Activated CD4-positive, alpha-beta T cell treated with anti-CD3 and anti-CD28 coated beads, Interleukin-2, Interleukin-6, amounts not matched to agents 100 ng/mL and 50 ng/mL, durations not matched to agents 16 hours and 8 hours (primary cell): ENCODE measurements at places on chromosomes 16 and 17.

DNA sequence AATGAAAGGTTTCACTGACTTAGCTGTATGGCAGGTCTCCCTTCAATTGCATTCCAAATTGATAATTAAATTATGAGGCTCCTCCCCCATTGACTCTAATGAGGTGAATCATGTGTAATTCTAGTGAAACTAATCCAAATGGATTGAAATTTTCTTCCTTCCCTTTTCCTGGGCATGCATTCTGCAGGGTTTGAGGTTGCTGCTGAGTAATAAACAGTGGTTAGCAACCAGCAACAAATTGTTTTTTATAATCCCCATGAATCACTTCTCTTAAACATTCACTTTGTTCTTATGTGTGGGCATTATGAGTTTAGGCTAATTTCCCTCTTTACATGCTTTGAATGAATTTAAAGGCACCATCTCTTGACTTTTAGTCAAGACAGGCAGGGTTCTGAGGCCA, 43.4 kb downstream of the MYOCD start:
- no peak for DNase-seq

GRCh38 chr17:40850293-40850972, 16.6 kb downstream of the KRT12 start:
- DNase-seq, result no peak

DNA sequence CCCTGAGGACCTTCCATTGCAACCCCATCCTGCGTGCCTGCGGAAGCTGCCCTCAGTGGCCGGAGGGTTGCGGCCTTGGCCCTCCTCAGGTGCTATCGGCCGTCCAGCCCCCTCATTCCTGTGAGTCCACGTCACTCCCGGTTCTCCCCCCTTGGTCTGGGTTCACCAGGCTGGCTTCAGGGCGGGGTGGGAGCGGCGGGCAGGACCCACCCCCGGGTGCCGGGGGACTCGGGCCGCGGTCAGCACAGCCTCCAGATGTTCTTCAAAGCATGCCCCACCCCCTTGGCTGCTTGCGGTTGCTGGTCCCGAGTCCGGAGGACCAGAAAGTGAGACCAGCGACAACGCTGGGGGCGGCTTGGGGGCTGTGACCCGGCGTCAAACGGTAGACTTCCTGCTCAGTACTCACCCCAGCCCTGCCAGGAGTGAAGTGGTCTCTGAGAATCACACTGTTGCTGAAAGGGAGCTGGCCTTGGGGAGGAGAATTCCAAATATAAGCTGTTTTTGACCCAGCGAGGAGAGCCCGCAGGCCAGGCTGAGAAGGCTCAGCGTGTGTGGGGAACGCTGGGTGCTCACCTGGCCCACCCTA, 4.5 kb downstream of the ZNF469 start:
- DNase-seq, result no peak

DNA sequence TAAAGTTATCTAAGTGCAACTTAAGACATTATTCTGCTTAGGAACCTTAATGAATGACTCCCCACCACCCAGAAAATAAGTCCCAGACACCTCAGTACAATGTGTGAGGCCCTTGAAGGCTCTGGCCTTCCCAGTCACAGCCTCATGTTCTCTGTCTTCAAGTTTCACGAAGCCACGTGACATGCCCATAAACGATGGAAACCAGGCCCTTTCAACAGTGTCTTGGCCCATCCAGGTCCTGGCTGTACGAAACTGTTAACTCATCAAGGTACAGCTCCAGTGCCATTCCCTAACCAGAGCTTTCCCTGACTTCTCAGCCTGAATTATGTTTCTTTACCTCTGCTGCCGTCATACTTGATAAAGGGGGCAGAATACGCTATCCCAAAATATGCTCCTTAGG, 69.0 kb downstream of the ARHGAP17 start:
- no peak for DNase-seq

DNA sequence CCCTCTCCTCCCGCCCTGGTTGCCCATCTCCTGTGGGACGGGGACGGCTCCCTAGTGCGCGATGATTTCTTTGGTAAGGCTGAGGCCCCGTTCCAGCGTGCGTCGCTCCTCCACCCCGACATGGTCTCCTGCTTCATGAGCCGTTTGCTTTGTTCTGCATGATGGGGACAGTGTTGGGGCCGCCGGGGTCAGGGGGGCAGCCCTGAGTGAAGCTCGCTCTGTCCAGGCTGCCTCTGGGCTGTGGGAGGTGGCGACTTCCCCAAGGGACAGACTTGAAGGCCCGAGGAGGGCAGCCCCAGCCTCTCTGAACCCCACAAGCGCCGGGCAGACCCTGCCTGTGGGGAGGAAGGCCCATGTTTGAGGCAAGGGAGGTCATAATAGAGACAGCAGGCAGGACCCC, 12.4 kb downstream of the NME3 start:
- no peak for DNase-seq

DNA sequence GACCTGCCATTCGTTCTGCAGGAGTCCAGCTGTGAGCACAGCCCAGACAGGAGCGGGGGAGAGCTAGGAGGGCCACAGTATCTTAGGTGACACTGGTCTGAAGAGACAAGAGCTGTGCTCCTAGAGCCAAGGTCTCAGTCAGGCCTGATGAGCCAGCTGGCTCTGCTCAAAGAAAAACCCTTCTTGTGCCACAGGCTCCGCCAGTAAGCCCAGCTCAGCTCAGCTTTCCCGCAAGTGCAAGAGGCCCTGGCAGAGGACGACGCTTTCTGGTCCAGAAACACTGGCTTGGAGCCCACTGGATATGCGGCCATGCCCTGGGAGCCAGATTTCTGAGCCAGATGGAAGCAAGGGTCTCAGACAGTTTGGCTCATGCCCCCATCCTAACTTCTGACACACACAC, 23.9 kb downstream of the PEMT start:
- no peak for DNase-seq

DNA sequence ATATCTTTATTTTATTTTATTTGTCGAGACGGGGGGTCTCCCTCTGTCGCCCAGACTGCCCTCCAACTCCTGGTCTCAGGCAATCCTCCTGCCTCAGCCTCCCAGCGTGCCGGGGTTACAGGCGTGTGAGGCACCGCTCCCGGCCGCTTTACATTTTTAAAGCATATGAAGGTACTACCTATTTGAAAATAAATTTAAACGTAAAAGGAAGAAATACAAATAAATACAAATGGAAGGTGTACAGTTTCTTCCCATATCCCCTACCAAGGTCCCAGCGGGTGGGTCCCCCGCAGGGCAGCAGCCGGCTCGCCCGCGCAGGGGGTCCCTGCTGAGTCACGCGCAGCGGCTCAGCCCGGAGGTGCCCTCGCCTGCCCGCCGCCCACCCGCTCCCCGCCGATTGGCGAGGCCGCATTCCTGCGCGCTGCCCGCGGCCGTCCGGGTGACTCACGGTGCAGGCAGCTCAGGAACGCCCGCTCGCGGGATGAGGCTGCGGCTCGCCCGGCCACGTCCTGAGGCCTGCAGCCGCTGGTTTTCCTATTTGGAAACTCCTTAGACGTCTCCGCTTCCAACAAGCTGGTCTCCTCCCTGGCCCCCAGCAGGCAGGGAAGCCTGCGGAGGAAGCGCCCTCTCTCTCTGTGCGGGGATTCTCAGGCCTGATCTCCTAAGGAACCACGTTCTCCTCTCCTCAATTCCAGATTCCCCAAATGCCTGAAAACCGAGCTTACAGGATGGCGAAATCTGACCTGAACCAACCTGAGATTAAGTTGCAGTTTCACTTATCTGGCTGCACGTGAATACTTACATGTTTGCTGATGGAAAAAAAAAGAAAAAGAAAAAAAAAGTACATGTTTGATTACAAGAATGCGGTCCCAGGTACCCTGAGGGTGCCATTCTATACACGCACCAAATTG, 54.8 kb upstream of the MAP3K14 start:
- peak; percentile 43 for DNase-seq

DNA sequence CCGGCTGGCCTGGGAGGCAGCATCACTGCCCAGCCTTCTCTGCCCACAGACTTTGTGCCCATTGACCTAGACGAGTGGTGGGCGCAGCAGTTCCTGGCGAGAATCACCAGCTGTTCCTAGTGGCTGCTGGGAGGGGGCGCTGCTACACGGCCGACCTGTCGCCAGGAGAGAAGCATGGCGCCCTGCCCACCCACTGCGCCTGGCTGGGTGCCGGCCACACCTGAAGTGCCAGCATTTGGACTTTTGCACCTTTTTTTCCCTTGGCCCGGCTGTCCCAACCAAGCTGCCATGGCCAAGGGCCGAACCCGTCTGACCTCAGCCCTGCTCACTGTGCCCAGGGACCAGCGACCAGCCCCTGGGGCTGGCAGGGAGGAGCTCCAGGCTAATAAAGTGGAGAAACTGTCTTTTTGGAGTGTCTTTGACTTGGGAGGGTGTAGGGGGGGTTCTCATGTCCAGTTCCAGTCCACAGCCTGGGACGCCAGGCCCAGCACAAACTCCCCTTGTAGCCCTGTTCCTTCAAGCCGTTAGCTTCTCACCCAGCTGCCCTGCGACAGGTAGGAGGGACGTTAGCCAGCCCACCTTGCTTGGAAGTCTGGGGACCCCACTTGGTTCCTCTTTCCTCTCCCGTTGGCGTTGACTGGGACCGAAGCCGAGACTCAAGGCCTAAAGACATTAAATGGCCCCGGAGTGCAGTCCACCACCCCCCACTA, 939 bp upstream of the WDR90 start:
- peak; percentile 75 for DNase-seq

- DNase-seq, result peak; percentile 89
These were observed 3.0 kb downstream of the UBALD2 start for GRCh38 chr17:76268015-76268749.

DNA sequence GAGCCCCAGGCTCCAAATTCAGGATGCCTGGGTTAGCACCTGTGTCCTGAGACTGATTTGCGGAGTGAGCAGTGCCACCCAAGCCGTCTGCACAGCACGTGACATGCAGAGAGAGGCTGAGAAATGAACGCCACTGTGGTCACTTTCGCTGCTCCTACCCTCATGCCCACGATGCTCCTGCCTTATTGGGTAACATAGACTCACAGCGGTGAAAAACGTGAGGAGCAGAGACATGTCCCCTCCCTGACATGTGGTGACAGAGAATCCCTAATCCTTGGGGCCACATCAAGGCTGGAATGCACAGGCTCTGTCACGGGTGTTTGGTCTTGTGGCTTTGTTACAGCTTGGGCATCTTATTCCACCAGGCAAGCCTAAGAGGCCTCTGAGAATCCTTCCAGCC, 52.1 kb upstream of the CACNG5 start:
- no peak for DNase-seq

GRCh38 chr17:37475731-37476420, 13.8 kb upstream of the DUSP14 start:
- no peak for DNase-seq

DNA sequence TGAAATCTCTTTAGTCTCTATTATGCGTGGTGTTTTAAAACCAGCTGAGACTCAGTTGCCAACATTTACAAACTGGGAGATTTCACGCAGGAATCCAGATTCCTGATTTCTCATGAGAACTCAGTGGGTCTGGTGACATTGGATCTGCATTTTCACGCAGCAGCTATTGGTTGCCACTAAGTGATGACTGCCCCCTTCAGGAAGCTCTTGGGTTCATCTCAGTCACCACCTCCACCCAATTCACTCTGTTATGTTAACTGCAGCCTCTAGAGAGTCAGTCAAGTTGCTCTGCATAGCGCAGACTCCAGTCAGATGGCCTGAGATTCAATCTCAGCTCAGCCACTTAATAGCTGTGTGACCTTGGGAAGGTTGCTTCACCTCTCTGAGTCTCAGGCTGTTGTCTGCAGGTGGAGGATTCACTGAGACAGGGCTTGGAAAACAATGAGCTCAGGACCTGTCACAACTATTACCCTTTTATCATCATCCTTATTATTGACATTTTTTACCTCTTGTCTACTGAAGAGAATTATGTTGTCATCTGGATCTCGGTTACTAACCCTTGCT, 6.4 kb downstream of the SHISA9 start:
- DNase-seq, result peak; percentile 33

DNA sequence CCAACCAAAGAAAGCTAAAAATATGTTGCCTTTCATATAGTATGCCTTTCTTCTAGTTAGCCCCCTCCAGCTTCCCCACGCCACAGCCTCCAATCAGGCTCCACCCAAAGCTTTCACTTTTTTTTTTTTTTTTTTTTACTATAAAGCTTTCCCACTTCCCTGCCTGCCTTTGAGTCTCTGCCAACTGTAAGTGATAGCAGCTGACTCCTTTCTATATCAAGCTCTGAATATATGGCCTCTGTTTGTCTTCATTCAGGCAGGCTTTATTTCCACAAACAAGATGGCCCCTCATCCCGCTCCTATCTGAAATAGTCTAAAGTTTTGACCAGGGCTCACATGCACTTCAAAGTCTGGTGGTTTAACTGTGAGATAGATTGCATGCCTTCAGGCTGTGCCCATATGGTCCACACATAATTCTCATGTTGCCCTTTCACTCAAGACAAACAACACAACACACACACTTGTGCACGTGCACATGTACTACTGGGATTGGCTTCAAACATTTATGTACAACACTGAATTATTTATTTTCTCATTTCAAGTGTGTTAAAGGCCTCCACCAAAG, 39.8 kb upstream of the DYNLRB2 start:
- no peak for DNase-seq

- peak; percentile 41 for DNase-seq
These were observed 88.4 kb downstream of the ZZEF1 start for GRCh38 chr17:4054446-4054845.

DNA sequence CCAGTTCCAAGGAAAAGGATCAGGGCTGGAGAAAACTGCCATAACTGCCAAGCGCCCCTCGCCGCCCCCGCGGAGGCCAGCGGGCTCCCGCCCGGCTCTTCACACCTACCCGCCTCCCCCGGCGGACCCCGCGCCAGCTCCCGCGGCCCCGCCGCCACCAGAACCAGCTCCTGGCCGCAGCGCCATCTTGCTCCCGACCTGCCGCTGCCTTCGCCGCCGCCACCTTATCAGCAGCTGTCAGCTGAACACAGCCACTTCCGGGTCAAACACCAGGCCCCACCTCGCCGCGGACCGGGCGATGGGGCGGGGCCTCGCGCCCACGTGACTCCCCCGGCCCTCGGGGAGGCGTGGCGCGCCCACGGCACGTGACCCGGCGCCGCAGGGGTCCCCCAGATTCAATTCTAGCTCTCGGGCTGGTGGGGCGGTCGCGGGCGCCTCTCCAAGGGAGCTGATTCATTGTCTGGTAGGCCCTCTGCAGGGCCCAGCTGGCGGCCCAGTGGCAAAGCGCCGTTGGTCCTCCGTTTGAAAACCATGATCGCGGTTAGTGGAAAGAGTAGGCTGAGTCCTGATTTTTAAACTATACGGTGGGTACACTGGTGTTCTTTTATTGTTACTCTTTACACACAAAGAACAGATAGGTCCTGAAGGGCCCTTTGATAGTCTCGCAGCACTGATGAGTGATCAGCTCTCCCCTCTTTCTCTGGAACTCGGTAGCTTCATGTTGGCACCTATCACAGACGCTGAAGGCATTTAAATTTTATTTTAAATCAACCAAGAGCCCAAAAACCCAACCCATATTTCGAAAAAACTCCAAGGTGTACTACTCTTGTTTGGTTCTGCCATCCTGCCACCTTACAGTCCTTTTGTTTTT, at the start of gene SYNRG:
Gene SYNRG (minus strand): TSS at position 249 of the 871 bp plus-strand sequence. CDS start 63 bp downstream, at position 186.
- DNase-seq, result peak; percentile 97

GRCh38 chr17:80705988-80706387, 161.3 kb downstream of the RPTOR start:
- no peak for DNase-seq

- peak; percentile 95 for DNase-seq
These were observed at the start of the genes PRMT7 and SLC7A6OS for GRCh38 chr16:68310774-68311511. Gene PRMT7, plus strand, starts transcription at chr16:68311019. Its CDS starts 4,961 bp downstream, at chr16:68315980. Gene SLC7A6OS, minus strand, starts transcription at chr16:68310946. Its CDS starts 20 bp downstream, at chr16:68310926.
